ENCODE measurements at places on chromosomes 6 and 20.

GRCh38 chr6:55445648-55446204 is 118.5 kb downstream of the GFRAL start:
- DNase-seq: peak; percentile 11

DNA sequence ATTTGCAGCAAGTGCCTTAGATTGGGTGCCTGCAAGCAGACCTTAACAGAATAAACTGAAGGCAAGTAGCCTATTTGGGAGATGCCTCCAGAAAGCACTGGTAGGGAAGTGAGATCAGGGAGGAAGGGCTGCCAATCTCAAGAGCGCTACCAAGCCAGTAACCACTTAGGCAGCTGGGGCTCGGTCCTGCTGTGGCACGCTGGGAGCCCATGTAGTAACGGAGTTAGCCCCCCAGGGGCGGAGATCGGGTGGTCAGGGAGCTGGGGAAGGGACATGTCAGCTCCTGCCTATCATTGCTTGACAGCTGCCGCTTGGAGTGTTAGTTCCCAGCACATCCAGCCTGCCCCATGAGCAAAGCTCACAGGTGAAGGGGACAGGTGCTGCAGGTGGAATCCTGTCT is 127.0 kb downstream of the CEBPB start:
- no peak for DNase-seq

GRCh38 chr20:46270977-46271744 is 37.1 kb downstream of the CDH22 start:
- DNase-seq: no peak

GRCh38 chr6:26427451-26427809 is 12.9 kb upstream of the BTN3A3 start:
- DNase-seq: no peak

- DNase-seq: no peak
These were observed 129.0 kb downstream of the CFAP61 start for GRCh38 chr20:20181322-20181721.

GRCh38 chr20:46826343-46826984 is 68.2 kb upstream of the EYA2 start:
- peak; percentile 30 for DNase-seq

GRCh38 chr6:169253337-169254238 is at the start of gene THBS2:
Gene THBS2, minus strand, starts transcription at chr6:169253846. Its CDS starts 3,062 bp downstream, at chr6:169250784.
- DNase-seq: peak; percentile 93
